Motor neuron (in vitro differentiated cells): ENCODE measurements at places on chromosomes 16 and 17. TPM values are rescaled to one million over a fixed set of nuclear protein-coding genes. Genes with fewer than 3 reads are reported as not detected.

- no peak for ATAC-seq
Measured at GRCh38 chr16:64532117-64532516, 589.7 kb downstream of the CDH11 start.

Gene ABCC11
- 0.92 and 0.97 TPM in 2 replicates for total RNA-seq

Gene CTRB1
- total RNA-seq = 0.55 and 0.57 TPM in 2 replicates

Gene NAA60
- total RNA-seq = 15.1 and 19.6 TPM in 2 replicates
